Effector CD8-positive, alpha-beta T cell (primary cell): ENCODE measurements at places on chromosomes 6 and 20.

DNA sequence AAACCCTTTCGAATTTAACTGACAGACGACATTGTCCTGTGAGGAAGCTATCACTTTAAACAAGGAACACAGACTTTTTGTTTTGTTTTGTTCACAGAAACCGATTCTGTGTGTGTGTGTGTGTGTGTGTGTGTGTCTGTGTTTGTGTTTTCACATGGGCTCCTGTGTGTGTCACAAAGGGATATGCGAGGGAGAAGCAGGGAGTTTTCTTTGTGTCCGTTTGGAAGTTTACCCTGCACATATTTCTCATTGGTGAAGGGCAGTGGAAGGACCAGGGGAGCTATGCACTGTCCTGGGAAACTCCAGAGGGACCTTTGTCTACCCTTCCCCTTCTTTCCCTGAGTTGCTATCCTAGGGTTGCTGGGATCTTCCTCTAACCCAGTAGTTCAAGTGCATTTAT lies 17.7 kb downstream of the POM121L2 start:
- no peak for DNase-seq

- DNase-seq: no peak
Observed at GRCh38 chr20:48595495-48596333, 232.1 kb downstream of the PREX1 start.

- DNase-seq: no peak
Observed at GRCh38 chr6:130216620-130217019, 6.1 kb downstream of the SAMD3 start.

- DNase-seq: no peak
Observed at GRCh38 chr6:158353883-158354877, 41.9 kb downstream of the TULP4 start.

- no peak for DNase-seq
Observed at GRCh38 chr20:49854190-49854875, 41.7 kb downstream of the SLC9A8 start.

GRCh38 chr20:52379723-52380336 lies 188.3 kb upstream of the ZFP64 start:
- DNase-seq: peak; percentile 3

DNA sequence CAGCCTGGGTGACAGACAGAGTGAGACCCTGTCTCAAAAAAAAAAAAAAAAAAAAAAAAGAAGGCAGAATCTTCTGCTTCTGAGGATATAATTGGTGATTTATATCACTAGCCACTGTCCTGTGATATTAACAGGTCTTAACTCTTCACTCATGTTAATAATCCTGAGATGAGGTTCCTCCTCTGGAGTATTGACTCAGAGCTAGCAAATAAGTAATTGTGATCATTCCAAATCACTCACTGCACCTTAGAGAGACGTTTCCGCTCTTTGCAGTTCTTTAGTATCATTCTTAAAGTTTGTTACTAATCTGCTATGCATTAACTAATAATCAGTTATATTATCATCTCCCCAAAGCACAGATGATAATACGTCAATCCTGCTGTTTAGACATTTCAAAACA lies 41.6 kb upstream of the NOX3 start:
- DNase-seq: no peak

DNA sequence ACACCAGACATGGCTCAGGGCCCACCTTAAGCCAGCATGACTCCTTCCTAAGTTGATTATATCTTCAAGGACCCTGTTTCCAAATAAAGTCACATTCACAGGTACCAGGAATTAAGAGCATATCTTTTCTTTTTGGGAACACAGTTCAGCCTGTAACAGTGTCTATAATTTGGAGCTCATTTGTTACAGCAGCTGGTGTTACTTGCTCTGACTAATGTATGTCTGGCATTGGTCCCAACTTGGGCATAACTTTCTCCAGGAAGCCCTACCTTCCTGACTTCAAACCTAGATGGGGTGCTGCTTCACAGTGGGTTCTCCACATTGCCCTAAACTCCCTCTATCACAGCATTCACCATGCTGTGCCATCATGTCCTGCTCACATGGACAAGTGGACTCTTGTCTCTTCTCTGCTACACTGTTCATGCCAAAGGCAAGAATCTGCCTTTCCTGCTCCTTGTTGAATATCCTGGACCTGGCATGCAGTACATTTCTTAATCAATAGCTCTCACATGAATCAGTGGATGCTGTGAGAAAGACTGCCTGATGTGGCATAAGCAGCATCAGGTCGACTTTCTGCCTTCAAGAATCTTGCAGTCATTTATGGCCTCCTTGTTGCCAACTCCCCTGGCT lies 117.4 kb upstream of the FOXA2 start:
- no peak for DNase-seq

DNA sequence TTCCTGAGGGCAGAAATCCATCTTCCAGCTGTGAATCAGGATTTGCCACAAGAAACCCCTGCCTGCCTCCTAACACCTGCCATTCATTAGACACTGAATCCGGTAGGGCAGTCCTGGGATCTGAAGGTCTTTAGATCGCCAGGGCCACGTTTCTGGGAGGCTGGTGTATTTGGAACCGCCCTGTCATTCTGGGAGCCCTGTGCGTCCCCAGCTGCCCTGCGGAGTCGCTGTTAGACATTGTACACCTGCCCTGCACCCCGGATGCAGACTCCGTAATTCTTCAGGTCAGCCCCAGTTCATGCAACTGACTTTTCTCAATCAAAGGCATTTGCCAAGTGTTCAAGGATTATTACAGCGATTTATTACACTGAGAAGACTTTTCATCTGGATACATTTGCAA lies 193.2 kb downstream of the TBC1D7 start:
- DNase-seq: no peak

GRCh38 chr20:45810191-45810970 lies 2.1 kb upstream of the UBE2C start:
- DNase-seq: no peak
